ENCODE measurements at places on chromosomes 4 and X. TPM values are rescaled to one million over a fixed set of nuclear protein-coding genes. Genes with fewer than 3 reads are reported as not detected.

The CPZ gene
- 2.5 TPM for total RNA-seq

The HOPX gene
- 58.0 TPM for total RNA-seq

The MAGEA10 gene
- not detected for total RNA-seq

The CT45A1 gene
- not detected for total RNA-seq

The PAQR3 gene
- total RNA-seq: 33.9 TPM

The MED12 gene
- 22.1 TPM for total RNA-seq

The C4orf17 gene
- total RNA-seq: not detected

The ARX gene
- 6.9 TPM for total RNA-seq

All from temporal lobe (tissue), 4 donors.